ENCODE measurements at places on chromosomes 16 and 17.

DNA sequence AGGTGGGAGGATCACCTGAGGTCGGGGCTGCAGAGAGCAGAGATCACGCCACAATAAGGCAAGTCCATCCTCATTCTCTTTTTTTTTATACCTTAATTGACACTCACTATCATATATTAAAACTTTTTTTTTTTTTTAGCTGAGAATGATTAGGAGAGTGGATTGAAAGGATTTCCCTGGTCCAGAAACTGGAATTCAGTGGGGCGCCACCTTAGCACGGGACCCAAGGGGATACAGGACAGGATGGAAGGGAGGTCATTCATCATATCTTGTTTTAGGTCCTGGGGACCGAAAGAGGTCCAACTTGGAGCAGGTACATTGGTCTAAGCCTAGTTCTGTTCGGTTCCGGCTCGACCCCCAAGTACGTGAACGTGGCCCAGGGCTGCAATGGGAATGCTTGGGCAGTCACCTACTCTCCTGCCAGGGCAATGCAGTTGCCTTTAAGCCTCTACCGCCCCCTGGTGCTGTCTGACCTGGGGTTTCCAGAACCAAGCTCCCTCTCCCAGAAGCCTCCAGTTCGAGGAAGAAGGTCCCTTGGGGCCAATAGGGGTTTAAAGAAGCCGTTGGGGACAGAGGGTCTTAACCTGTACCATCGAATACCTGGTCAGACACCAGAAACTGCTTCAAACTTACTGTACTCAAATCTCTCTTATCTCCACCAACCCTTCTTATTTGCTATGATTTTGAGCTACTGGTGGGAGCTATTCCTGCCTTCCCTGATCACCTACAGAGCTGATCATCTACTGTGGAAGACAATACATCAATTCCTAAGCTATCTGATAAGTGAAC, 19.9 kb upstream of the GPATCH8 start:
- peak; percentile 94 for DNase-seq

DNA sequence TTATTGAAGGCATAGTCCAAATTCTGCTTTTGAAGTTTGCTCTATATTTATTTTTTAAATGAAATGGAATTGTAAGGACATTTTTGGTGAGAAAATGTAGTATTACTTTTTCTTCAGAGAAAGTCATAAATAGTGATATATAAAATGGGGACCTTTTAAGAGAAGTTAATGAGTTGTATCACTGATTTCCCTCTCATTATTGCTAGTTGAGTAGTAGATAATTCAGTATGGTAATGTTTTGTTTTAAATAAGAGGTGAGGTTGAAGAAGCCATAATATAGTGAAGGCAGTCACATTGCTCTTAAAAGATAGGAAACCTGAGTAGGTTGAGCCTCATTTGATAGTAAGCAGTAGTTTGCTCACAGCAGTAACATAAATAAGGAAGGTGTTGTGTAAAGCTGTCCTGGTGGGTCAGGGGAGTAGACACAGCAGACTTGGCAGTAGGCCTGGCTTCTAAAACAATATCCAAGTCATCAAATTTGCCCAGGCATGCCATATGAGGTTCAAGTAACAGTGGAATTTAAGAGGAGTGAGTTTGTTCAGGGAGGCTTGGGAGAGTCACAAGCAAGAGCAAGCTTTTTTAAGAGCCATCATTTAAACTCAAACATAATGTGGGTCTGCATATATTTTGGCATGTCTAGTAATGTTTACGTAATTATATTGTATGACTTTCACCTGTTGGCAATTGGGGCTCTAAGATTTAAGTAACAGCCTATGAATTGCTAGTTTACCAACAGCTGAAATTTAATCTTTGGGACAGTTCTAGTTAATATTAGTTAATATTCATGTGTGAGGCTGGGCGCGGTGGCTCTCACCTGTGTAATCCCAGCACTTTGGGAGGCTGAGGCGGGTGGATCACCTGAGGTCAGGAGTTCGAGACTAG, 6.5 kb downstream of the NFATC3 start:
- no peak for DNase-seq

GRCh38 chr17:1467898-1468492, 12.0 kb upstream of the CRK start:
- DNase-seq, result no peak

- DNase-seq, result no peak
These were observed 25.9 kb upstream of the APOH start for GRCh38 chr17:66255112-66255511.

DNA sequence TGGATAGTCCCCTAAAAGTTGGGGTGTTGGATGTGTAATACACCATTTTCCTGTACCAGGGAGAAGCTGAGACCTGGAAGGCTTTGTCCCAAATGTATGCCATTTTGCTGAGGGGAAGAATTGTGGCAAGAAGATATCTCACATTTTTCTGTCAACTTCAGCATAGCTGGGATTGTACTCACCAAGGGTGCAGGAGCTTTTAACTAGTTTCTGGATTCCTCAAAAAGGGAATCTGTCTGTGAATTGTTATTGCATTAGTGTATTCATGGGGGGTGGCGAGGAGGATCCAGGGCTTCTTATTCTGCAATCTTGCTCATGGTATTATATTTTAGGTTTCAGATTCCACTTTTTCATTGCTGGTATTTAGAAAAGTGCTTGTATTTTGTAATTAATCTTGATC, 208.2 kb upstream of the MYOCD start:
- DNase-seq, result no peak

All from H1 (cell line).